ENCODE measurements at places on chromosomes 6 and 20.
A peak's percentile ranks its signal among the peaks of the same experiment; 100 is the strongest.

DNA sequence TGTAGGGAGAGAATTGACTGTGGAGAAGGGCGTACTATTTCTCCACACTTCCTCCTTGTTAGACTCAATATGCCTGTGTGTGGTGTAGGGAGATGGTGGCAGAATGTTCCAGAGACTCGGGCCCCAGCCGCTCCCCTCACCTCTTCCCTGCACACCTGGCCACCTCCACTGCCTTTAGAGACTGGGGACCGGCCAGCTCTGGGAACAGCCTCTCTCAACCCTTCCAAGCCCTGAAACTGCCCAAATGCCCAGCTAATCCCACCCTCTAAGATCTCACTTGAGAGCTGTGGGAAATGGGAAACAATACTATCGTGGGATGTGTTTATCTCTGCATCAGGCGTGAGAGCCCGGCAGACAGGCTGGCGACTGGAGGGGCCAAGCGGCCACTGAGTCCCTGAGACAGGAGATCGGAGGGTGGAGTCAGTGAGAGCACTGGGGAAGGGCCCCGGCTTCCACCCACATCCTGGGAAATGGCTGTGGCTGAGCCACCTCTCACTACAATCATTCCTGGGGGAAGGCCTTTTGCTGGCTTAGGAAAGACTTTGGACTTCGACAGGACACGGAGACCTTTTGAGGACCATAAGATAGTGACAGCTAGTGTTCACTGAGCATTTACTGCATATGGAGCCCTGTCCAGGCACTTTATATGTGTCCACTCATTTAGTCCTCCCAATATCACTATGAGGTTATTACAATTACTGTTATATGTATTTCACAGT lies 31.0 kb upstream of the MRPS18A start:
- no peak for DNase-seq

GRCh38 chr6:70151616-70152015 lies 151.3 kb downstream of the COL9A1 start:
- no peak for DNase-seq

DNA sequence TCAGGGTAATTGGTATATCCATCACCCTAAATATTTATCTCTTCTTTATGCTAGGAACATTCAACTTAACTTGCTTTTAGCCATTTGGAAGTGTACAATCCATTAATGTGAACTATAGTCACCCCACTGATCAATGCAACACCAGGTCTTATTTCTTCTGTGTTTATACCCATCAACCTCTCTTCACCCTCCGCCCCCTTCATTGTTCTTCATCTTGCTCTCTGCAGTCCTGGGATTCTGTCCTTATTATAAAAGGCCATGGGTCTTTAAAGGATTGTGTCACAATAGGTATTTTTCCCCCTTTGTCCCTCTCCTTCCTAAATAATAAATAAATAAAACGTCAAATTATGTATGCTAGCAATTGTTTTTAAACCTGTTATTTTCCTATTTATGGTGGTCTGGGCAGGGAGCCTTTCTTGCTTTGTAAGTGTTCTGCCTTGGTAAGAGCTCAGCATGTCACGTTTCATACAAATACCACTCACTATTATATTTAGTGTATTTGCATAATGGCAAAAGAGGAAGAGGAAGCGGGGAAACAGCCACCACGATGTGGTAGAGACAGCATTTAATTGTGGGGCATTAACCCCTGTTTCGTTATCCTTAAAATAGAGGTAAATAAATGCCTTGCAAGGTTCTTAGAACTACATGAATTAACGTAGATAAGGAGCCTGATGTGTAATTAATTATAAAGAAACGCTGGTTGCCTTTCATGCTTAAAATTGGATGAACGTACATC lies 1.9 kb downstream of the ABRACL start:
- DNase-seq = no peak

- DNase-seq = no peak
These were observed 41.2 kb downstream of the PLCG1 start for GRCh38 chr20:41178495-41178894.

DNA sequence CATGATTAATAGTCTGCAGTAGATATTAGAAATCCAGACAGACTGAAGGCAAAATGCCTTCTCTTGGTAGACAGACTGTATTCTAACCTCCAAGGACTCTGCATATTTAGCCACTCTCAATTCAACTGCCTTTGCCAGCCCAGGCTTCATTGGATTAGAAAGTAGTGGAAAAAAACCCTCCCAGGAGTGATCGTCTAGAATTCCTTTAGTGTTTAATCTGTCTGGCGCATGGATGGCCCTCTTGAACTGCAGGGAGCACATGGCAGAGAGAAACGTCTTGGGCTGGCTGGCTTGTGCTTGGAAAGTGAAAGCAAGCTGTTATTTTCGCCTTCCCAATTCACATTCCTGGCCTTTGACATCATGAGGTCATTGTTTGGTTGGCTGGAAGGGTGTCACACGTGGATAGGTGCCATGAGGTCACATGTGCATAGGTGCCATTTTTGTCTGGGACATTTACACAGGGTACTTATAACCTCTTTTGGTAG lies 30.9 kb upstream of the NEDD9 start:
- no peak for DNase-seq

- DNase-seq = peak; percentile 60
These were observed 506.8 kb upstream of the CITED2 start for GRCh38 chr6:139881236-139881635.

- no peak for DNase-seq
These were observed 99.6 kb downstream of the OGFRL1 start for GRCh38 chr6:71388068-71388744.

DNA sequence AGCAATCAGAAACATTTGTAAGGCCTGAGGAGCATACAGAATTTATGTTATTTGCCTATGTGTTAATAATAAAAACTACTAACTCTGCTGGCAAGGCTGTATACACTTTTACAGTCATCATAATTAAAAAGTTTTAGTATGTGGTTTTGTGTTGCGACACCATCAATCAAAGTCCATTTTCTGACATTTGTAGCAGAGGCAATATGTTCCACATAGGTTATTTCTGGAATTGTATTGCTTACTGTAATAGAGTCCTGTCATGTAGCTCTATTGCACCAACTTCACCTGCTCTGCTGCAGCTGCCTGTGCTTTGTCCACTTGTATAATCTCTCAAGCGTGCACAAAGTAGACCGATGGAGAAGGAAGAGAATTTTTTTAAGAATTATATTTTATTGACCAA lies 501.8 kb downstream of the HACE1 start:
- DNase-seq = no peak

DNA sequence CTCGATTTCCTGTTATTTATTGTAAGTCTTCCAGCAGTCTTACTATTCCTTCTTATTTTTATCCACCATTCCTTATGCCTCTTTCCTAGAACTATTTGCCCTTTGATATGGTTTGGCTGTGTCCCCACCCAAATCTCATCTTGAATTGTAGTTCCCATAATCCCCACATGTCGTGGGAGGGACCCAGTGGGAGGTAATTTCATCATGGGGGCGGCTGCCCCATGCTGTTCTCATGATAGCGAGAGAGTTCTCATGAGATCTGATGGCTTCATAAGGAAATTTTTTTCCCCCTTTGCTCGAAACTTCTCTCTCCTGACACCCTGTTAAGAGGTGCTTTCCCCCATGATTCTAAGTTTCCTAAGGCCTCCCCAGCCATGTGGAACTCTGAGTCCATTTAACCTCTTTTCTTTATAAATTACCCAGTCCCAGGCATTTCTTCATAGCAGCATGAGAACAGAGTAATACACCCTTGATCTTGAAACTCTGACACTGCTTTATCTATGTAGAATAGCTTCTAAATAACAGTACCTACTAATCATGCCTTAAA lies 48.8 kb downstream of the PLN start:
- DNase-seq = no peak

GRCh38 chr6:98295515-98296175 lies 538.7 kb upstream of the POU3F2 start:
- no peak for DNase-seq

GRCh38 chr6:113011389-113011788 lies 664.3 kb downstream of the RFPL4B start:
- no peak for DNase-seq

- no peak for DNase-seq
These were observed 78.3 kb upstream of the MMS22L start for GRCh38 chr6:97361286-97361685.

GRCh38 chr6:3296537-3296936 lies 37.8 kb downstream of the PSMG4 start:
- no peak for DNase-seq

DNA sequence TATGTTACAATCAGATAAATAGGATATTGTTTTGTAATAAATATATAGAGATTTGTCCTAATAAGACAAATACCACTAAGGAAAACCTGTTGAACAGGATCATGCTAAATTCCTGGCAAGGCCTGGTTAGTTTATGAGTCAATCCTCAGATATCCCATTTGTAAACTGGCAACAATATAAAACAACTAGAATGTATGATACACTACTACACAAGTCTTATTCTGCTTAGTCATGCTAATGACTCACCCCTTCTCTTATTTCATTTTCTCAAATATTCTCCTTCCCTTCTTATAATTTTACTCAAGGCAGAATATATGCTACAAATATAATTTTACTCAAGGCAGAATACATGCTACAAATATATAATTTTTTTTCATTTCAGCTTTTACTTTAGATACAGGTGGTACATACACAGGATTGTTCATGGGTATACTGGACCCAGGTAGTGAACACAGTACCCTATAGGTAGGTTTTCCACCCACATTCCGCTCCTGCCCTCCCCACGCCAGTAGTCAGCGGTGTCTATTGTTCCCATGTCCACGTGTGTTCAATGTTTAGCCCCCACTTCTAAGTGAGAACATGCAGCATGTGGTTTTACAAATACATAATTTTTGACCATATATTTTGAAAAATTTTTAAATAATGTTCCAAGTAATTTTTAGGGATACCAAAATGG lies 6.3 kb downstream of the OSER1 start:
- DNase-seq = no peak

DNA sequence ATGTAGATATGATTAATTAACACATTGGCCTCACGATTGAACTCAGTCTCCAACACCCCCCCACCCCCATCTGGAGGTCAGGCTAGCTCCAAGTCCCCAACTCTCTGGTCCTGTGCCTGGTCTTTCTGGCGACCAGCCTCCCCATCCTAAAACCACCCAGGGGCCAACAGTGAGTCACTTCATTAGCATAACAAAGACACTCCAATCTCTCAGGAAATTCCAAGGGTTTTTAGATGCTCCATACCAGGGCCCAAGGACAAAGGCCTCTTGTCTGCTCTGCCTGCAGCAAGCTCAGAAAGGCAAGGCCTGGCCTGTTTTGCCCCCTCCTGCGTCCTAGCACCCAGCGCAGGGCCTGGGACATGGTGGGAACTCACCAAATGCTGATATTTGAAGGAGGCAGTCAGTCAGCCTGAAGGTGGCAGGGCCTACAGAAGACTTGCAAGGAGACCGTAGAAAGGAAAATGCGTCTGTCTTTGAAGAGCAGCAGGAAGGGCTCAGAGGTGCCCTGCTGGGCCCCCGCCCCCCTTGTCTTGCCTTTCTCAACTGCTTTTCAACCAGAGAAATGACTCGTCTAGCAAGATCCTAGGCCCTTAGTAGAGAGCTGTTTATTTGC lies 184.7 kb downstream of the CDH4 start:
- DNase-seq = no peak

DNA sequence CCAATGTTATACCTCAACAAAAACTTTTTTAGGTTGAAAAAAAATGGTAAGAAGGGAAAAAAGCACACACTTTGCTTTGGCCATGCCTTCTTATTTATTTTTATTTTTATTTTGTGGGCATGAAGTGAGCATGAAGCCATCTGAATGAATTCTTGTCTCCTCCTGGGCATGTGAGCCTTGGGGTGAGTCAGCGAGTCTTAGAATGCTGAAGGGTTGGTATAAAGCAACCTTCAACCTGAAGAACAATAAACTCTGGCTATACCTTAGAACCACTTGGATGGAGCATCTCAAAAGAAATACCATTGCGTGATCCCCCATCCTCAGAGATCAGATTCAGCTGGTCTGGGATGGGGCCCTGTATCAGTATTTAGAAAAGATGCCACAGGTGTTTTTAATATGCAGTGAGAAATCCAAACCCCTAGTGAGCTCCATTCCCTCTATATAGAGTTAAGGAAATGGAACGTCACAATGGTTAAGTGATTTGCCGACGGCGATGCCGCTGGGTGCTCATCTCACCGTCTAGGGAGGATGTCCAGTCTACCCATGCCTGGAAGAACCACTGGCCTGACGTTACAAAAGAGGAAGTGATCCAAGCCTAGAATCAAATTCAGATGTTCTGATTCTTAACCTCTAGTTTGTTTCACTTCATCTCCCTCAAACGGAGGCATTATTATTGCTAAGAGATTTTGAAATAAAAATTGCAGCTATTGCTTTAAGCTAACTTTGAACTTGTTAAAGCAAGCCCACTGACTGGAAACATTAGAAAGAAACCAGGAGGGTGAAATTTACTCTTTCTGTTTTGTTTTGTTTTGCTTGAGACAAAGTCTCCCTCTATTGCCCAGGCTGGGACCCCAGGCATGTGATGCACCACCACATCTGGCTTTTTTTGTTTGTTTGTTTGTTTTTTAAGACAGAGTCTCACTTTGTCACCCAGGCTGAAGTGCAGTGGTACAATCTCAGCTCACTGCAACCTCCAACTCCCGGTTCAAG lies 67.1 kb downstream of the EDN1 start:
- DNase-seq = no peak

DNA sequence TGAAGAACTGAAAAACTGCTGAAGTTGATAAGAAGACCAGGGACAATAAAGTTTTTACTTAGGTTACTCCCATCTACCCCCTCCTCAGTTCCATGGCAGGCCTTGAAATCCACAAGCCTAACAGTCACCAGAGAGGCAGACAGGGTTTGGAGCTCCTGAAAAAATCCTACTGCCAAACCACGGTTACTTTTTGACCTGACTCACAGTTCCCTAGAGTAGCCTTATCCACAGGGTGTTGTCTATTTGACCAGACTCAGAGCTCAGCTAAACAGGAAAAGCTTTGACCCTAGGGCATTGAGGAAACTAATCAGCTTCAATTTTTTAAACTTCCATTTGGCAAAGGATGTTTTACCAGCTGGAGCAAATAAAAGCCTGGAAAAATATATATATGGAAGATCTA lies 257.7 kb upstream of the NT5E start:
- DNase-seq = no peak

- no peak for DNase-seq
These were observed 164.0 kb upstream of the ZNF337 start for GRCh38 chr20:25860531-25861150.

GRCh38 chr6:20467437-20467836 lies 65.8 kb downstream of the E2F3 start:
- DNase-seq = no peak

- no peak for DNase-seq
These were observed 155.2 kb downstream of the ZDHHC14 start for GRCh38 chr6:157536223-157536545.

DNA sequence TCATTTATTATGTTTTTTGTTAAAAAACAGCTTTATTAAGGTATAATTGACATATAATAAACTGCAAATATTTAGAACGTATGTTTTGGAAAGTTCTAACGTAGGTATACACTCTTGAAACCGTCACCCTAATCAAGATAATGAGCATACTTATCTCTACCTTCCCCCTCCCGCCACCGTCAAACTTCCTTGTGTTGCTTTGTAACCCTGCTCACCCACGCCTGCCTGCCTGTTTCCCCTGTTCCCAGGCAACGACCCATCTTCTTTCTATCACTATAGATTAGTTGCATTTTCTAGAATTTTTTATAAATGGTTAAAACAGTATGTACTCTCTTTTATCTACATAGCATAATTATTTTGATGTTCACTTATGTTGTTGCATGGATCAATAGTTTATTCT lies 33.5 kb upstream of the GCLC start:
- no peak for DNase-seq
